Stimulated activated CD8-positive, alpha-beta memory T cell treated with anti-CD3 and anti-CD28 coated beads, Interleukin-4, amount 100 ng/mL, for 4 hours (primary cell): ENCODE measurements at places on chromosomes 16 and 17.

DNA sequence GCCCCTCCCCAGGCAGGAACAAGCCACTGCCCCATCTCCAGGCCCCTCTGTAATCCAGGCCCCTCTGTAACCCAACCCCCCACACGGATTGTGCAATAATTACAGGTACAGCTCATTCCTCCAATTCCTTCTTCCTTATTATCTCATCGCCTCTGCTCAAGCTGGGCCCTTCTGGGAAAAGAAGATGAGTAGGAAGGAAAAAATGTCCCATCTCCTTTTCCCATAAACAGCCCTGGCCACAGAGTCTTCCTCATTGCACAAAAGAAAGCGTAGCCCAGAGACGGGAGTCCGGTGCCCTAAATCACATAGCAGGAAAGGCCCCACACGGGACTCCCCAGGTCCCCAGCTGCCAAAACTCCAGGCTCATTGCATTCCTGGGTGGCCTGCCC is 3.6 kb upstream of the LITAFD start:
- DNase-seq = no peak

- DNase-seq = no peak
These were observed 22.2 kb downstream of the TEX2 start for GRCh38 chr17:64240741-64241347.

- DNase-seq = no peak
These were observed 36.3 kb downstream of the GAS7 start for GRCh38 chr17:10162096-10162495.

DNA sequence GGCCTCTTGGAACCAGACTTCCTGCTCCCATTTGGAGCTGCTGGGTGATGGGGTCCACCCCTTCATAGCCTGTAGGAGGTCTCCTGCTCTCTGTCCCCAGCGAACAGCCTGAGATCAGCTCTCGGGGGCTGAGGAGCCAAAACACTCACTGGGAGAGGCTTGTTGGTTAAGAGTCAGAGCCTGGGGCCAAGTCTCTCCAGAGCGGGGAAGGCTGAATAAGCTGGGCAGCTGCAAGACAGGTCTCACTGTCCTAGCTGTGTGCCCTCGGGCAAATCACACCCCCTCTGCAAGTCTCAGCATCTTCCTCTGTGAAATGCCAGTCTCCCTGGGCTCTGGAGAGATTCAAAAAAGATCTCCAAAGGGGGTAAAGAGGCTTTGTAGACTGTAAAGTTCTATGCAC is 174.6 kb downstream of the WSCD1 start:
- DNase-seq = no peak

- DNase-seq = no peak
These were observed 47.2 kb upstream of the GSE1 start for GRCh38 chr16:85565801-85566526.

GRCh38 chr16:4140652-4141051 is 24.4 kb upstream of the ADCY9 start:
- DNase-seq = no peak

DNA sequence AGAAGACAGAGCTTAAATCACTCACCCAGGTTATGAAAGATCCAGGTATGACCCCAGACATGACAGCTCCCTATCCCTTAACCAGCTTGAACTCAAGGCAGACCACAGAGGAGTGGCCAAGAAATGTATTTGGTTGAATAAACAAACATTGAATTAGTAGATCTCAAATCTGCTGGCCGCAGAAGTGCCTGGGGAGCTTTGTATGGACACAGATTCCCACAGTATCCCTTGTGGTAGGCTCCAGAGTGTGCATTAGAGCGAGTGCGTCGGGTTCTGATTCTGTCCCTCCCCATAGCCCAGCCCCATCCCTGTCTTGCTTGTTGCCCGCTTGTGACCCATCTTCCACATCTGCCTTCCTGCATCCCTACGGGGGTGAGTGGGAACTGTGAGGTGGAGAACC is 118.8 kb upstream of the FOXF1 start:
- no peak for DNase-seq

GRCh38 chr17:59357219-59357697 is 25.8 kb downstream of the YPEL2 start:
- no peak for DNase-seq

DNA sequence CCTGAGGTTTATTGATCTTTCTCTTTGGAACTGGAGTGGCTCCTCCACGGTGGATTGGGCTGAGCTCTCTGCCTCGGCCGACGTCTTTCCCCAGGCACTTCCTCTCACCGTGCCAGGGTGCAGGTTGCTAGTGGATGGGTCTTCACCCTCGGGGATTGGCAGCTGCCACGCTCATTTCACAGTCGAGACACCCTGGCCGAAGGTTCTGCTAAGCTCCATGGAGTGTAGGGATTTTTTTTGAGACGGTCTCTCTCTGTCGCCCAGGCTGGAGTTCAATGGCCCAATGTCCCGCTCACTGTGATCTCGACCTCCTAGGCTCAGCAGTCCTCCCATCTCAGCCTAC is 280.8 kb downstream of the SEC14L1 start:
- DNase-seq = no peak

- no peak for DNase-seq
These were observed 7.8 kb upstream of the CCL17 start for GRCh38 chr16:57396786-57397185.

DNA sequence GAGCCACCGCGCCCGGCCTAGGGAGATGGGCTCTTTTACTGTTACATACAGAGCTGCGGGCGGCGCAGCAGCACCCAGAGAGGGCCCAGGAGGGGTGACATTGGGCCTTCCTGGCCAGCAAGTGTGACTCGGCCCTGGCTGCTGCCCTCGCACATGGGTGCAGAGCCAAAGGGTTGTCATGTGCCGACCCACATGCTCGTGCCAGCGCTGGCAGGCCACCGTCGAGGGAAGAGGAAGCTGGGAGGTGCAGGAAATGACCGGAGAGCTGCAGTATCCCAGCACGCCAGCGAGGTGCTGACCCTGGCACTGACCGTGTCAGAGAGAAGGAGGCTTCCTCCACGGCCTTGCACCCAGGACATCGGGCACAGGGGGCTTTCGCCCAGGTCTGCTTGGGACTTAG is 8.0 kb downstream of the ENDOV start:
- no peak for DNase-seq

GRCh38 chr17:17001076-17001777 is 29.3 kb upstream of the TNFRSF13B start:
- DNase-seq = no peak

GRCh38 chr17:6018788-6019187 is 51.4 kb upstream of the WSCD1 start:
- DNase-seq = no peak

DNA sequence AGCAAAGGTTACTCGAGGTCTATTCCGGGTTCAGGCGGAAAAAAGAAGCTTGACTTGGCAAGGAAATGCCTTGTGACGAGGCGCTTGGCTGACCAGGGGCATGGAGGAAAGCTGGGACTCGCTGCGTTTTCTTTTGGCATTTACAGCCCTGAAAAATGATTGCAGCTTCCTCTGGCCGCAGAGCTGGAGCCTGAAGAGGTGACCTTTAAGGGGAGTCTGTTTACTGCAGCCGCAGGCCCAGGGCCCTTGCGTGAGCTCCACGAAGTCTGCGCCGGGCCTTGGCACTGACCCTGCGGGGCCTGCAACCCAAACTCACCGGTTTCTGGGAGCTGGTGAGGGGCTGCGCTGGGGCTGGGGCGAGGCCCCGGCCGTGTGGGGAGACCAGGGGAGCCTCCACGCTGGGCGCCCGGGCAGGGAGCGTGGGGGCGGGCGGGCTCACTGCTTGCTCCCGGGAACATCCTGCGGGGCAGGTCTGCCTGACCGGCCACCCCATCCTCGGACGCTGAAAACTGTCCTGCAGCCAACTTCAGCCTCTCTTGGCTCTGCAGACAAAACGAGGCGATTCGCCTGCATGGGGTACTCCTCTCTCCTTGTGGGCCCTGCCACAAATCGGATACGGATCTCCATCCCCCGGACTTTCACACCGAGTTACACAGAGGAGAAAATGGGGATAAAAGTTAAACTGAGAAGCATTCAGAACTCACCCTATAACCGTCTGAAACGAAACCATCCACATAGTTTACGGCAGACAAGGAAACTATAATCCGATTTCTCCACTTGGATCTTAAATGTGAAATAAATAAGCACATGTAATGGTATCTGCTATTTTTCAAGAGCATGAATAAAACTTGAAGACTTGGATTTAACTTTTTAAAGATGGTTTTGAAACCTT is 206.3 kb upstream of the FOXF1 start:
- no peak for DNase-seq
